ENCODE measurements at places on chromosomes 4 and X. TPM values are rescaled to one million over a fixed set of nuclear protein-coding genes. Genes with fewer than 3 reads are reported as not detected.

The NAP1L2 gene
- 0.54 TPM for total RNA-seq

The MAGEB17 gene
- not detected for total RNA-seq

The IL2RG gene
- 1.2 TPM for total RNA-seq

The CDX4 gene
- not detected for total RNA-seq

The CITED1 gene
- total RNA-seq, result not detected

The HTN3 gene
- total RNA-seq, result not detected

The TMEM35A gene
- total RNA-seq, result not detected

The PLK4 gene
- total RNA-seq, result not detected

The RRH gene
- total RNA-seq, result 0.36 TPM

The SPP1 gene
- total RNA-seq, result 1.4 TPM

The UGT2B11 gene
- total RNA-seq, result not detected

The SERTM2 gene
- total RNA-seq, result not detected

The NDST4 gene
- not detected for total RNA-seq

The PPP1R3F gene
- total RNA-seq, result 24.2 TPM

The COL25A1 gene
- total RNA-seq, result 0.14 TPM

The CXCL9 gene
- total RNA-seq, result 0.44 TPM

The MAGEA3 gene
- not detected for total RNA-seq

The TEX13B gene
- not detected for total RNA-seq

The CSN1S1 gene
- not detected for total RNA-seq

The MAMLD1 gene
- 2.2 TPM for total RNA-seq

The MAGEB1 gene
- not detected for total RNA-seq

The ZNF711 gene
- 0.86 TPM for total RNA-seq

The GUCY1A1 gene
- 6.8 TPM for total RNA-seq

The GRIA3 gene
- total RNA-seq, result 0.10 TPM

The CHRNA9 gene
- not detected for total RNA-seq

The LRRC66 gene
- total RNA-seq, result 1.2 TPM

The CCKAR gene
- total RNA-seq, result not detected

The MAGEC3 gene
- not detected for total RNA-seq
